ENCODE measurements at places on chromosomes 3 and 15.

GRCh38 chr3:105174017-105174615, 192.6 kb upstream of the ALCAM start:
- DNase-seq: no peak

- no peak for DNase-seq
Measured at GRCh38 chr3:55471084-55471483, 16.0 kb downstream of the WNT5A start.

DNA sequence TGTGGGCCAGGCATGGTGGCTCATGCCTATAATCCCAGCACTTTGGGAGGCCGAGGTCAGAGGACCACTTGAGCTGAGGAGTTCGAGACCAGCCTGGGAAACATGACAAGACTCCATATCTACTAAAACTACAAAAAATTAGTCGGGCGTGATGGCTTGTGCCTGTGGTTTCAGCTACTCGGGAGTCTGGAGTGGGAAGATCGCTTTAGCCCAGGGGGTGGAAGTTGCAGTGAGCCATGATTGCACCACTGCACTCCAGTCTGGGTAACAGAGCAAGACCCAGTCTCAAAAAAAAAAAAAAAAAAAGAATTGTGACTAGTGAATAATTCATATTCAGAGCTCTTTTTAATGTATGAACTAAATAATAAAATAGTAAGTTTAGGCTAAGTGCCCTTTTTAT, 87.8 kb upstream of the TSEN2 start:
- DNase-seq: no peak

DNA sequence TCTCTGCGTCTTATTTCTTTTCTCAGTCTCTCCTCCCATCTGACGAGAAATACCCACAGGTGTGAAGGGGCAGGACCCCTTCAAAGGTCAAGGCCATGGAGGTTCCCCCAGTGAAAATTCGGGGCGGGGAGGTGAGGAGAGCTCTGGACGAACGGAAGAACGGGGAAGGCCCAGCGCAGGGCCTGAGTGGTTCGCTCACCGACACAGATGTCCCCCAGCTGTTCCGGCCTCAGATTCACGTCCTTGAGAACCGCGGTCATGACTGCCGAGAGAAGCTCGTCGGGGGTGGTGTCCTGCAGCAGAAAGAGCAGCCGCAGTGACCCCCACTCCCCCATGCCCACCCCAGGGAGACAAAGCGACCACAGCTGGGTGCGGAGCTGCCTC, 542 bp downstream of the ACAA1 start:
- DNase-seq: no peak

DNA sequence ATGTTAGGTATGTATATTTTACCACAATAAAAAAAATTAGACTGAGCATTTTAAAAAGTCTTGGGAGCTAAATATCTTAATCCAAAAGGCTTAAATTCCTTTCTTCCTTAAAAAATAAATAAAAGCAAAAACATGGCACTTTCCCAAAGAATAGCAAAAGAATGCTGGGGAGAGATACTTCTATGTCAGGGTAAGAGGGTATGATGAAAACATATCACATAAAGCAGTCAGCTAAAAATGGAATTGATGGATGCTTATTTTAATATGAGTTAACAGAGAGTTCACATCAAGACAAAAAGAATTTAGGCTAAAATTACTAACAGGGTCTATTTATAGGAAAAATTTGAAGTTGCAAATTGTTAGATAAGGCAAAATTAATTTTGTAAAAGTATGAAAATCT, 141.0 kb downstream of the MYLK start:
- no peak for DNase-seq

GRCh38 chr15:90142216-90143165, 40.2 kb upstream of the IDH2 start:
- DNase-seq: no peak

GRCh38 chr15:29196290-29196689, 73.3 kb downstream of the NSMCE3 start:
- DNase-seq: no peak

DNA sequence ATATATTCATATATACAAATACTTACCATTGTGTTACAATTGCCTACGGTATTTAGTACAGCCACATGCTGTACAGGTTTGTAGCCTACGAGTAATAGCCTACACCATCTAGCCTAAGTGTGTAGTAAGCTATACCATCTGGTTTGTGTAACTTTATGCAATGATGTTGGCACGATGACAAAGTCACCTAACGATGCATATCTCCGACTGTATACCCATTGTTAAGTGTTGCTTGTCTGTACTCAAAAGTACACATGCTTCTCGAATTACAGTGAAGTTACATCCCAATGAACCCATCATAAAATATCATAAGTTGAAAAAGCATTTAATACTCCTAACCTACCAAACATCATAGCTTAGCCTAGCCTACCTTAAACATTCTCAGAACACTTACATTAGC, 327.1 kb downstream of the KBTBD8 start:
- no peak for DNase-seq

GRCh38 chr15:66298803-66299251, 5.5 kb downstream of the DIS3L start:
- no peak for DNase-seq

DNA sequence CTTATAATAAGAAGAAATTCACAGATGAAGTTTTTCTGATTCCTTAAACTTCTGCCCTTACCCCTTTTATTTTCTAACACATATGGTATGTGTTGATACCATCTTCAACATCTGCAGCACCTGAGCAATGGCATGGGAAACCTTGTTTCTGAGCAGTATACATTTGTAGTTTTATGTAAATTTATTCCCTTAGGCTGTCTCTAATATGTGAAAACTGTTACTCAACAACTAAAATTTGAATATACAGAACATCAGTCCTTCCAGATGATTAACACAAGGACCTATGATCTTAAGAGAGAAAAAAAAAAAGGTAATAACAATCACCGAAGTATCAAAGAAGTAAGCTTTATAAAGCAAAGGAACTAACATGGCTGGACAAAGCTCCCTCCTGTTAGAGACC, 190.5 kb downstream of the TBC1D5 start:
- no peak for DNase-seq

- DNase-seq: no peak
Measured at GRCh38 chr3:13487403-13487802, 7.3 kb downstream of the HDAC11 start.

DNA sequence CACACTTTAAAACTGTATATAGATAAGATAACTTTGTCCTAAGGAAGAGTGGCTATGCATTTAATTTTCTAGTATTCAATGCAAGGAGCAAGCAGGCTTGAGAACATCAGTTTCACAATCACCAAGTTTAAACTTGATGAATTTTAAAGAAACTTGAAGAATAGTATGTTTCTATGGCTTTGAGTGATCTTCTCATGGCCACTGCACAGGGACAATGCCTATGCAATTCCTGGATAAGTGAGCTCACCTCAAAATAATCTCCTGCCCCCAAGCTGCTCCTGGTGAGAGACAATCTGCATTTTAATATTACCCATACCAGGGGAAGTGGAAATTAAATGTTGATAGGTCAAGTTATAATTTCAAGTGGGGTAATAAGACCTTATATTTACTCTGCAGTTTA, 376.6 kb upstream of the CBLB start:
- no peak for DNase-seq

GRCh38 chr15:33451385-33451784, 140.6 kb downstream of the RYR3 start:
- DNase-seq: no peak
